Fibroblast of lung (primary cell): ENCODE measurements at places on chromosomes 5 and 9. TPM values are rescaled to one million over a fixed set of nuclear protein-coding genes. Genes with fewer than 3 reads are reported as not detected.

GRCh38 chr5:109049565-109049964 lies 301.9 kb downstream of the FER start:
- no peak for DNase-seq

DNA sequence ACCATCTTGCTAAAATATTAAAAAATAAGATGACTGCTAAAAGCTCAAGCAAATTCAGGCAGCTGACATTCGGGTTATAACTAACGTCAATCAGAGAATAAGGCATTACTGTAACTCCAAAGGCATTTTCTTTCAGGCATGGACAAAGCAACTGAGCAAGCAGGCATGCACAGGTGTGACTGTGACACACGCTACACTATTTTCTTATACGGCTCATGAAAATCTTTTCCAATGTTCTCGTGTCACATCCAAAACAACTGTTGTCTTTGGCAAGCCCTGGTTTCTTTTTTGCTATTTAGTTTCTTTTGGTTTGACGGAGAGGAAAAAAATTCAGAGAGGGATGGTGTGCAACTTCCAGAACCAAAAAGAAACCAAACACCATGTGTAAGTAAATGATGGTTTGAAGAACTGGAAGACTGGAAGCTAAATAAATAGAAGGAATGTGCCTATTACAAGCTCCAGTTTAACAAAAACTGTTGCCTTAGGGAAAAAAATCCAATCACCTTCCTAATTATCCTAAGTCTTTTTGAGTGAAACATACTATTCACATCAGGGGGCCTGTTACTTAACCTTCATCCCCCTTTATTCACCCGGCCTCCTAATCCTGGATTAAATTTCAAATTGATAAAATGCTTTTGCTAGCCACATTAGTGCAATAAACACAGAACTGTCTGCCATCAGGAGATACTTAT lies 277.6 kb downstream of the PSAT1 start:
- DNase-seq = no peak

- peak; percentile 28 for DNase-seq
Measured at GRCh38 chr9:16246785-16247184, 623.7 kb downstream of the BNC2 start.

- no peak for DNase-seq
Measured at GRCh38 chr9:124355039-124355940, 60.0 kb downstream of the PSMB7 start.

The LCN2 gene
- total RNA-seq = not detected in 2 replicates

The OMD gene
- total RNA-seq = under 0.01 and 0.17 TPM in 2 replicates

GRCh38 chr5:72288924-72289323 lies 31.1 kb downstream of the MRPS27 start:
- no peak for DNase-seq

DNA sequence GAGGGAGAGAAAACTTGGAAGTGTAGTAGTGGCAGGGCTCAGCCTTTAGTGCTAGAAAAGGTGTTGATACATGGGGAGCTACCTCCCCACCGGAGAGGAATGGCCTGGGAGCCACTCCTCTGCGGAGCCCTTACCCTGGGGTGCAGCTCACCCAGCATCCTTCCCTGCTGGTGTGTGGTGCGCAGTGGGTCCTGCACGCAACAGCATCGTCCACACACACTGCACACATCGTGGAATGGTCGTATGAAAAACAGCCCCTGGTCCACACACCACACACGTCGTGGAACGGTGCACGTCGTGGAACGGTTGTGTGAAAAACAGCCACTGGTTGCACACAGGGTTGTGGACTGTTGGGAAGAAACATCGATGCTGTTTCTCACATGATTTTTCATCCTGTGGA lies 16.1 kb upstream of the AHRR start:
- DNase-seq = no peak

GRCh38 chr9:73667749-73668148 lies 516.1 kb downstream of the ANXA1 start:
- DNase-seq = no peak

The ARL14EPL gene
- total RNA-seq = not detected in 2 replicates

DNA sequence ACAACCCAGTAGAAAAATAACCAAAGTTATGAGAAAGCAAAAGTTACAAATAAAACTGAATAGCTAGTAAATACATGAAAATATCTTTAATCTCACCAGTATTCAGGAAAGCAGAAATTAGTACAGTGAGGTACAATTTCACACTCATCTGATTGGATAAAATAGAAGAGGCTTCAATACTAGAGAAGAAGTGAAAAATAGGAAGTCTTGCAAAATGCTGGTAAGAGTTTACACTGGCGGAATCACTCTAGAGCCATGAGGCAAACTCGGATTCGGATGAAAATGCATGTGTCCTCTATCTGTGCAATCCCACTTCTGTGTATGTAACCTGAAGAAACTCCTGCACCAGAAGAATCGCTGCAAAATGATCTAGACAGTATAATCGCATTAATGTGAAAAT lies 128.9 kb downstream of the CCDC192 start:
- no peak for DNase-seq

The RNF208 gene
- total RNA-seq = 0.26 and 0.33 TPM in 2 replicates

DNA sequence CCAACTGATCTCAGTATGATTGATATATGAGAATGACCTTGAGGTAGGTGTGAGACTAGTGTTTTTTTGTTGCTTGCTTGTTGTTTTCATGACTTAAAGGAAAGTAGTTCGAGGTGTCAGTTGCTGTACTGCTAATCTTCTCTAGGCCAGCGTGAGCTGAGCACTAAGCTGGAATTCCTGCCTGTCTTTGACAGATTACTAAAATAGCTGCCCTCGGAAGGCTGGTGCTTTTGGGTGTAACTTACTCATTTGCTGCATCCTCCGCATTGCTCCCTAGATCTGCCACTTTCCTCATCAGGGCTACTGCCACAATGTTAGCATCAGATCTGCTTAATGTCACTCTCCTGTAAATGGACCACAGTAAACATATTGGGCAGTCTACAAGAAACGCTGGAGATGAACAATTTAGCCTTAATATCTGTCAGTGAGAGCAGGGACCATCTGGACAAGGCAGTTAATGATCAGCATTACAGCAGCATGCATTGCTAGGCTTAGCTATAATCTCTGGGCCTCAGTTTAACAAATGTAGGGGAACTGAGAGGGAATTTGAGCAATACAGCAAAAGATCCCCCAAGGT lies 106.6 kb upstream of the CDH6 start:
- DNase-seq = no peak

The MEIKIN gene
- under 0.01 TPM in 1 of 2 replicates, not detected in the other for total RNA-seq

- peak; percentile 62 for DNase-seq
Measured at GRCh38 chr5:56522960-56523359, 289.8 kb upstream of the ANKRD55 start.

DNA sequence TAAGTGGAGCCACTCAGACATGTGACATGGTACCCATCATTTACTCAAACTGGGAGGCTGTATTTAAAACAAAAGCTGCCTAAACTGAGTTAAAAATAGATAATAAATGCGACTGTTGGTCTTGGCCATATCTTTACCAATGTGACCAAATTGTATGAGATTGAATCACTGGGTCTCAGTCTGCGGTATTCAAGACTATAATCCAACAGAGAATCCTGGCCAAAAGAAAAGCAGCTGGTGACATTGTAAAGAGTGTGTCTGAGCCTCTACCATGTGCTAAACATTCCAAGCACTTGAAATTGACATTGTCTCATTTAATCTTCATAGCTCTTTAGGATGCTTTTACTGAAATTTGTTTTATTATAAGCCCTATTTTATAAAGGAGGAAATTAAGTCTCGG lies 282.6 kb downstream of the ZNF608 start:
- DNase-seq = peak; percentile 42

The TRIM36 gene
- total RNA-seq = under 0.01 and 0.33 TPM in 2 replicates

DNA sequence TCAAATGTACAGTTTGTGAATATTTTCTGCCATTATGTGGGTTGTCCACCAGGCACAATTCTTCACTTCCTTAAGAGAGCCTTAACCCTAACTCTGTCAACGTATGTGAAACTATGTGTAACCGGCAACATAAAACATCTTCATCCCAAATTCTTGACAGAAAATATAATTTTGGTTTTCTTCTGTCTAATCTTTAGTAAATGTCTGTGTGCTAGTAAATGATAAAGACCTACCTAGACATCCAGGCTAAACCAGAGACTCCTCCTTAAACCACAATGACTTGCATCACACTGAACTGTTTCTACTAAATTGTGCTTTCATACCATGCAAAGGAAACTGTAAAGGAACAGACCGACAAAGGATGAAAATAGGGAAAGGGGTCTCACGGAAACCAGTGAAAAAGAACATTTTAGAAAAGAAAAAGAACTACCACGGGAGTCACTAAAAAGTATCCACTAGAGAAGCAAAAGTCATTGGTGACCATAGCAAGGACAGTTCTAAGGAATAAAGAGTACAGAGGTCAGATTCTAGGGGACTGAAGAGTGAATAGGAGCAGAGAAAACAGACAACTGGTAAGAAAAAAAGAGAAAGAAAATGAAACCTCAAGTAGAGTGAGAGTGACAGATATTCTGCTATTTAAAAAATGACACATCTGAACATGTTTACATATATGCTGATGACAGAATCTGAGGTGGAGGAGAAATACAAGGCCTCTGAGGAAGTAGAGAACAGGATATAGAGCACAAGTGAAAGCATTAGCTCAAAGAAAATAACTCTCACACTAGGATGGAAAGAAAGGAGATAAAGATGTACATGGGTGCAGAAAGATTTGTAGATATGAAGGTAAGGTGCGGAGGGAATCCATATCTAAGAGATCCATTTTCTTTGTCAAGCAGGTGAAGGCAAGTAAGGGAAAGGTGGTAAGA lies 49.4 kb downstream of the FNIP1 start:
- DNase-seq = peak; percentile 24

GRCh38 chr5:157473383-157474320 lies 13.6 kb downstream of the NIPAL4 start:
- peak; percentile 81 for DNase-seq

- peak; percentile 81 for DNase-seq
Measured at GRCh38 chr5:122192497-122193496, 63.5 kb downstream of the ZNF474 start.

DNA sequence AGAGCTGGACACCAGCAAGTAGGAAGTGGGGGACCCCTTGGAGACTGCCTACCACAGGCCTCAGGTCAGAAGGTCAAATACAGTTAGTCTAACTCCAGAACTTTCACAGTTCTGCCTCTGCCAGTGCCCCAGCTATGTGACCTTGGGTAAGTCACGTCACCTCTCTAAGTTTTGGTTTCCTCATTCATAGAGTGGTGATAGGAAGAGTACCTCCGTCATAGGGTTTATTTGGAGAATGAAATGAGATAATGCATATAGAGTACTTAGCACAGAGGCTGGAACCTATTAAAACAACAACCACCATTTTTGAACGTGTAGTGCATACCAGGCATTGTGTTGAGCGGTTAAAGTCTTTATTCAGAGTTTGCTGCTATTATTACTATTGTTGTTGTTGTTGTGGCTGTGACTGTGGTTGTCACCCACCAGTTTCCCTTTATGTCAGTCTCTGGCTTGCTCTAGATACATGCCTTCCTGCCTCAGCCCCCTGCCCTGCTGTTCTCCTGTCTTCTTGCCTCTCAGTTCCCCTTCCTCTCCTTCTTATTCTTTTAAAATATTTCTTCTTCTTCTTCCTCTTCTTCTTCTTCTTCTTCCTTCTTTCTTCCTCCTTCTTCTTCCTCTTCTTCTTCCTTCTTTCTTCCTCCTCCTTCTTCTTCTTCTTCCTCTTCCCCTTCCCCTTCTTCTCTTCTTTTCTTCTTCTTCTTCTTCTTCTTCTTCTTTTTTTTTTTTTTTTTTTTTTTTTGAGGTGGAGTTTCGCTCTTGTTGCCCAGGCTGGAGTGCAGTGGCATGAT lies 67.8 kb downstream of the RALGPS1 start:
- DNase-seq = no peak

The IFNA2 gene
- total RNA-seq = not detected in 2 replicates

DNA sequence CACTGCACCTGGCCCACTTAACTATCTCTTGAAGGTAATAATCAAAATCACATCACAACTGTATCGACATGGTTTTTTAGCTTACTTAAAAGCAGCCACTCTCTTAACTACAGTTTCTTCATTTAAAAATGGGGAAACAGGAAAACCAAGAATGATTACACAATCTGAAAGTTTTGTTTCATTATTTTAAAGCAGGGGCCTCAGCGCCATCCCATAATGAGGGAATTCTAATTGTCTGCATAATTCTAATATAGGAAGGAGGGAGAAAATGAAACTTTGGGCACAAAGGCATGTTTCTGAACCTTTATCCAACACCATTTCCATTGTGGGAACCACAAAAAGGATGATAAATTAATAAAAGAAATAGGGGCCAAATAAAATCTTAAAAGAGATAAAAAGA lies 7.6 kb downstream of the HACD4 start:
- no peak for DNase-seq
